A549 treated with CpdA at 1 μM for 4 hours (cell line): ENCODE measurements at places on chromosomes 7 and 10. TPM values are rescaled to one million over a fixed set of nuclear protein-coding genes. Genes with fewer than 3 reads are reported as not detected.

PLA2G12B gene
- not detected in 5 replicates for total RNA-seq

NXPH1 gene
- total RNA-seq = not detected in 5 replicates

CCL26 gene
- total RNA-seq = 7.6 to 14.5 TPM (median 8.5 TPM) in 5 replicates

CALCR gene
- total RNA-seq = not detected in 5 replicates

RBM17 gene
- total RNA-seq = 109 to 128 TPM (median 116 TPM) in 5 replicates

CRPPA gene
- 0.52 to 0.79 TPM (median 0.70 TPM) in 5 replicates for total RNA-seq

SLC18A3 gene
- total RNA-seq = 0.03 TPM in 1 of 5 replicates, not detected in the others

CCDC3 gene
- total RNA-seq = 0.57 to 0.94 TPM (median 0.89 TPM) in 5 replicates

AKR1C8 gene
- total RNA-seq = 0.19 to 0.31 TPM in 2 of 5 replicates, not detected in the others

NEBL gene
- 3.0 to 4.7 TPM (median 3.9 TPM) in 5 replicates for total RNA-seq

DIP2C gene
- 5.7 to 8.2 TPM (median 7.6 TPM) in 5 replicates for total RNA-seq

EMX2 gene
- total RNA-seq = 0.05 TPM in 1 of 5 replicates, not detected in the others

SLC16A9 gene
- 0.07 to 0.24 TPM (median 0.09 TPM) in 5 replicates for total RNA-seq

TBXAS1 gene
- 8.3 to 11.9 TPM (median 10.7 TPM) in 5 replicates for total RNA-seq

ZNRF2 gene
- total RNA-seq = 5.1 to 7.6 TPM (median 6.3 TPM) in 5 replicates

MUC12 gene
- total RNA-seq = 15.7 to 22.4 TPM (median 18.7 TPM) in 5 replicates

CTAGE15 gene
- not detected in 5 replicates for total RNA-seq

VPS37D gene
- 2.2 to 5.4 TPM (median 4.5 TPM) in 5 replicates for total RNA-seq

PIP gene
- not detected in 5 replicates for total RNA-seq

AGR2 gene
- 97.0 to 175 TPM (median 138 TPM) in 5 replicates for total RNA-seq

ATP6V1F gene
- total RNA-seq = 243 to 262 TPM (median 252 TPM) in 5 replicates

ZDHHC4 gene
- 45.4 to 55.1 TPM (median 48.0 TPM) in 5 replicates for total RNA-seq

TLX1 gene
- not detected in 5 replicates for total RNA-seq

AKR1B15 gene
- 31.9 to 46.8 TPM (median 39.2 TPM) in 5 replicates for total RNA-seq

DENND10 gene
- 46.9 to 67.2 TPM (median 55.9 TPM) in 5 replicates for total RNA-seq

OPN1SW gene
- not detected in 5 replicates for total RNA-seq

POLR2J2 gene
- total RNA-seq = 0.12 to 0.87 TPM (median 0.61 TPM) in 5 replicates

AP3M1 gene
- total RNA-seq = 28.7 to 34.8 TPM (median 32.2 TPM) in 5 replicates

TUBB8 gene
- total RNA-seq = 0.07 to 0.26 TPM in 2 of 5 replicates, not detected in the others

PTPRN2 gene
- total RNA-seq = 0.47 to 1.4 TPM (median 0.72 TPM) in 5 replicates

C7orf57 gene
- 0.26 to 0.61 TPM (median 0.37 TPM) in 5 replicates for total RNA-seq

AQP1 gene
- total RNA-seq = 0.36 to 0.70 TPM (median 0.45 TPM) in 5 replicates

PMPCB gene
- total RNA-seq = 60.7 to 74.4 TPM (median 67.9 TPM) in 5 replicates

C10orf95 gene
- 0.08 to 0.34 TPM (median 0.11 TPM) in 5 replicates for total RNA-seq

AMPH gene
- 0.02 to 0.12 TPM in 2 of 5 replicates, not detected in the others for total RNA-seq

NEUROG3 gene
- total RNA-seq = not detected in 5 replicates
